ENCODE measurements at places on chromosomes 6 and 20. TPM values are rescaled to one million over a fixed set of nuclear protein-coding genes. Genes with fewer than 3 reads are reported as not detected.

DNA sequence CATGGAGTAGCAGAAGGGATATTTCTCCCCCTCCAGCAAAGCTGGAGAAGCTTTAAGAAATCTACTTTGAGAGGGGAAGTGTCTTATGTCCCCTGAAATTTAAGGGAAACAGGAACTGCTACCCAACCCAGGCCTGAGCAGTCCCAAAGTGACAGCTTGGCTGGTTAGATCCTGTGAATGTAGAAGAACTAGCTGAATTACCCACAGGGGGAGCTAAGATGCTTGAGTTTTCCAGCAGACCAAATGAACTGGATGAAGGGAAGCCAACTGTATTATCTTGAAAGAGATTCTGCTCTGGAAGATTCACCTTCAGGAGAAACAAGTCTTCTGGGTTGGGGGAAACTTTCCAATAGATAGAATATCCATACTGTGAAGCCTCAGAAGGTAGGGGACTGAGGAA lies 303.3 kb upstream of the MMS22L start:
- no peak for DNase-seq
- no peaks in the 10 kb centered on the region for H3K27me3 ChIP-seq
- H3K27ac ChIP-seq: no peak overlapping the region
- no peaks in the 10 kb centered on the region for H3K4me1 ChIP-seq

DNA sequence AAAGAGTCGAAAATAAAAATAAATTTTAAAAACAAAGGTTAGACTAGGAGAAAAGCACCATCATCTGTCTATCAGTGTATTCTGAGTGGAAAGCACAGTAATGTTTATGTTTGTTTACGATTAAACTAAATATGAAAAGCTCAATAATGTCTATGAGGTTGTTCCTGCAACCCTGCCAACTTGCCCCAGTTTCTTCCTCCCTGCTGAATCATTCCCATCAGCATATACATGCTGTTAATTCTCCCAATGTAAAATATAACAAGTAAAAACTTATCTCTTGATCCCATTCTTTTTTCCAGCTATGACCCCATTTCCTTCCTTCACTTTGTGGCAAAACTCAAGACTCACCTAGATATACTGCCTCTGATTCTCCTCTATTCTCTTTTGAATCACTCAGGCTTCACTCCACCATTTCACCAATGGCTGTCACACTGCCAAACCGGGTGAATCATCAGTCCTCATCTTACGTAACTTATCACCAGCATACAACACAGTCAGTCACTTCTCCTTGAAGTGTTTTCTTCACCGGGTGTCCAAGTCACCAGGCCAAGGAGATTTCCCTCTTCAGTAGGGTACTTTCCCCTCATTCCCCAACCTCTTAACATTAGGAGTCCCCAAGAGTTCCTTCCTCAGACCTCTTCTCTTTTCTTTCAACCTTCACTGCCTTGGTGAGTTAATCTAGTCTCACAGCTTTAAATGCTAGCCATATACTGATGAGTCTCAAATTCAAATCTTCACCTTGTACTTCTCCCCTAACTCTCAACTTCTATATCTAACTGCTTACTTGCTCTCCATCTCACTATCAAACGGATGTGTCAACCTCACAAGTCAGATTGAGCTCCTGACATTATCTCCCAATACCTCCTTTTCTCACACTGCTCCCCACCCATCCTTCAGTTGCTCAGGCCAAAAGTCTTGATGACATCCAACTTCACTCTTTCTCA lies 6.2 kb downstream of the TMEM242 start:
- H3K27ac ChIP-seq: no peak overlapping the region
- H3K36me3 ChIP-seq: no peaks in the 10 kb centered on the region
- peaks cover 3% of the 10 kb centered on the region for H3K4me1 ChIP-seq
- H3K4me3 ChIP-seq: no peak overlapping the region
- DNase-seq: no peak

GRCh38 chr6:108883172-108883571 lies 35.0 kb downstream of the ARMC2 start:
- no peak for DNase-seq
- no peaks in the 10 kb centered on the region for H3K36me3 ChIP-seq
- peaks cover 17% of the 10 kb centered on the region for H3K4me1 ChIP-seq
- no peak overlapping the region for H3K4me3 ChIP-seq

Gene HSPA1L
- total RNA-seq: 2.4 TPM

Gene COL12A1
- not detected for total RNA-seq

- no peaks in the 10 kb centered on the region for H3K27me3 ChIP-seq
- H3K4me3 ChIP-seq: no peak overlapping the region
- DNase-seq: no peak
- no peak overlapping the region for H3K27ac ChIP-seq
- no peaks in the 10 kb centered on the region for H3K36me3 ChIP-seq
These were observed 132.7 kb upstream of the EYA4 start for GRCh38 chr6:133108419-133108818.

Gene C6orf141
- not detected for total RNA-seq
